H9 (cell line): ENCODE measurements at places on chromosomes 16 and 17. TPM values are rescaled to one million over a fixed set of nuclear protein-coding genes. Genes with fewer than 3 reads are reported as not detected.

Gene KRTAP4-3
- not detected in 2 replicates for total RNA-seq

Gene SERPINF2
- 0.50 and 0.68 TPM in 2 replicates for total RNA-seq

GRCh38 chr16:67517661-67518423 lies 10.8 kb upstream of the RIPOR1 start:
- no peak overlapping the region for H3K4me3 ChIP-seq
- no peak overlapping the region for H3K27ac ChIP-seq
- H3K27me3 ChIP-seq = no peaks in the 10 kb centered on the region; the same call in 1 of the 2 replicates
- H3K4me1 ChIP-seq = no peaks in the 10 kb centered on the region
- DNase-seq = no peak

DNA sequence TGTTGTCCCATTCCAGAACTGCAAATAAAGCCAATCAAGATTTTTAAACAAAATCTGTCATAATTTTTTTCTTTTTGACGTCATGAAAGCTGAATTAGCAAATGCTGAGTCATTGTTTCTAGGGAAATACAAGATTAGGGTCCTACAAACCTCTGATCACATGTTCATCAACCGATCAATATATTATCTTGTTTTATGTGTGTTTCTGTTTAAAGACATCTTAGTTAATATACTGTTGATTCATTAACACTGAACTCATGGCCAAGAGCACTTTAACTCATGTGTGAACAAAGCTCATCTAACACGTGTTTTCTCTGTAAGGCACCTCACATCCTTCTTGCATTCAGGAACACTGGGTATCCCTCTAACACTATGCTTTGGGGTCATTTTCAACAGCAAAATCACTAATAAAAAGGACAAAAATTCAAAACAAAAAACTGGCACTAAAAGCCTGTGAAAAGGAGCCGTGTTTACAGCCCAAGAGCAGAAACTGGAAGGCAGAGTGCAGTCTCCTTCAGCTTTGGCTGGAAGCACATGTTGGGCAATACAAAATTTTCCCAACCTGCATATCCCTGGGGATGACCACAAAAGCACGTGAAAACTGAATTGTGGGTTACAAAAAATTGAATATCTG lies 102.5 kb downstream of the PARN start:
- no peaks in the 10 kb centered on the region for H3K27me3 ChIP-seq
- H3K4me1 ChIP-seq = peaks cover 12% of the 10 kb centered on the region
- H3K36me3 ChIP-seq = peaks cover 6% of the 10 kb centered on the region
- H3K4me3 ChIP-seq = no peak overlapping the region
- DNase-seq = no peak
- H3K27ac ChIP-seq = no peak overlapping the region

DNA sequence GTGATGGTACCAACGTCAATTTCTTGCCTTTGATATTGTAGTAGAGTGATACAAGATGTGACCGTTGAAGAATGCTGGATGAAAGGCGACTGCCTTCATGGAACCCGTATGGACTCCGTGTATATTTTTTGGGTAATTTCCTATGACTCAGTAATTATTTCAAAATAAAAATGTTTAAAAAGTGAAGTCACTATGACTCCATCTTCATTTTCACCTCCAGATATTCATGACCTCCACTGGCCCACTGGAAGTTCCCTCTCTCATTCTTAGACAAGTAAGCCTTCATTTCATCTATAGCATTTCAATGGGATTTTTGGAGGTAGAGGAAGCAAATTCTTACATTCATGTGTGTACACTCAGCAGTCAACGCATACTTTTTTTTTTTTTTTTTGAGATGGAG lies 111.8 kb upstream of the NUDT7 start:
- H3K36me3 ChIP-seq = no peaks in the 10 kb centered on the region
- DNase-seq = no peak
- no peaks in the 10 kb centered on the region for H3K27me3 ChIP-seq
- no peak overlapping the region for H3K27ac ChIP-seq
- H3K4me1 ChIP-seq = no peaks in the 10 kb centered on the region
- no peak overlapping the region for H3K4me3 ChIP-seq

- no peak overlapping the region for H3K4me3 ChIP-seq
- peaks cover 2% of the 10 kb centered on the region; the same call in 1 of the 2 replicates for H3K4me1 ChIP-seq
- H3K36me3 ChIP-seq = no peaks in the 10 kb centered on the region; the same call in 1 of the 3 replicates
- no peak overlapping the region for H3K27ac ChIP-seq
These were observed 805.6 kb upstream of the EEF2KMT start for GRCh38 chr16:5903153-5903552.

GRCh38 chr16:53372992-53373871 lies 61.0 kb upstream of the RBL2 start:
- no peaks in the 10 kb centered on the region for H3K36me3 ChIP-seq
- no peak overlapping the region for H3K27ac ChIP-seq
- no peak overlapping the region for H3K4me3 ChIP-seq
- H3K4me1 ChIP-seq = no peaks in the 10 kb centered on the region
- DNase-seq = peak; percentile 60

GRCh38 chr16:81645266-81645694 lies 133.8 kb upstream of the PLCG2 start:
- peaks cover 1% of the 10 kb centered on the region; the same call in 2 of the 3 replicates for H3K36me3 ChIP-seq
- no peak overlapping the region for H3K4me3 ChIP-seq
- H3K4me1 ChIP-seq = peaks cover 4% of the 10 kb centered on the region; the same call in 1 of the 2 replicates
- no peaks in the 10 kb centered on the region for H3K27me3 ChIP-seq
- peak; percentile 51 for DNase-seq

- no peak overlapping the region; the same call in 1 of the 2 replicates for H3K4me3 ChIP-seq
- no peak for DNase-seq
- no peak overlapping the region for H3K27ac ChIP-seq
- peaks cover 2% of the 10 kb centered on the region; the same call in 1 of the 3 replicates for H3K36me3 ChIP-seq
- peaks cover 23% of the 10 kb centered on the region; the same call in 1 of the 2 replicates for H3K27me3 ChIP-seq
These were observed 278.4 kb upstream of the IRX5 start for GRCh38 chr16:54652201-54652770.

- no peak for DNase-seq
- H3K36me3 ChIP-seq = peaks cover 37% of the 10 kb centered on the region
These were observed 17.7 kb downstream of the ETV4 start for GRCh38 chr17:43528319-43528987.

- H3K36me3 ChIP-seq = peaks cover 44% of the 10 kb centered on the region
- no peaks in the 10 kb centered on the region for H3K4me1 ChIP-seq
- no peak overlapping the region for H3K27ac ChIP-seq
These were observed 8.5 kb downstream of the CHTF8 start for GRCh38 chr16:69123910-69124309.
